Breast epithelium (tissue), 4 donors: ENCODE measurements at places on chromosomes 4 and X. TPM values are rescaled to one million over a fixed set of nuclear protein-coding genes. Genes with fewer than 3 reads are reported as not detected.

Gene FHDC1
- total RNA-seq = 2.0 TPM

Gene NUDT6
- 8.2 TPM for total RNA-seq

Gene C4orf51
- total RNA-seq = not detected

GRCh38 chr4:178808106-178808505 is 1365.9 kb upstream of the AGA start:
- no peaks in the 10 kb centered on the region for H3K36me3 ChIP-seq
- H3K27me3 ChIP-seq = no peaks in the 10 kb centered on the region
- no peak for DNase-seq

DNA sequence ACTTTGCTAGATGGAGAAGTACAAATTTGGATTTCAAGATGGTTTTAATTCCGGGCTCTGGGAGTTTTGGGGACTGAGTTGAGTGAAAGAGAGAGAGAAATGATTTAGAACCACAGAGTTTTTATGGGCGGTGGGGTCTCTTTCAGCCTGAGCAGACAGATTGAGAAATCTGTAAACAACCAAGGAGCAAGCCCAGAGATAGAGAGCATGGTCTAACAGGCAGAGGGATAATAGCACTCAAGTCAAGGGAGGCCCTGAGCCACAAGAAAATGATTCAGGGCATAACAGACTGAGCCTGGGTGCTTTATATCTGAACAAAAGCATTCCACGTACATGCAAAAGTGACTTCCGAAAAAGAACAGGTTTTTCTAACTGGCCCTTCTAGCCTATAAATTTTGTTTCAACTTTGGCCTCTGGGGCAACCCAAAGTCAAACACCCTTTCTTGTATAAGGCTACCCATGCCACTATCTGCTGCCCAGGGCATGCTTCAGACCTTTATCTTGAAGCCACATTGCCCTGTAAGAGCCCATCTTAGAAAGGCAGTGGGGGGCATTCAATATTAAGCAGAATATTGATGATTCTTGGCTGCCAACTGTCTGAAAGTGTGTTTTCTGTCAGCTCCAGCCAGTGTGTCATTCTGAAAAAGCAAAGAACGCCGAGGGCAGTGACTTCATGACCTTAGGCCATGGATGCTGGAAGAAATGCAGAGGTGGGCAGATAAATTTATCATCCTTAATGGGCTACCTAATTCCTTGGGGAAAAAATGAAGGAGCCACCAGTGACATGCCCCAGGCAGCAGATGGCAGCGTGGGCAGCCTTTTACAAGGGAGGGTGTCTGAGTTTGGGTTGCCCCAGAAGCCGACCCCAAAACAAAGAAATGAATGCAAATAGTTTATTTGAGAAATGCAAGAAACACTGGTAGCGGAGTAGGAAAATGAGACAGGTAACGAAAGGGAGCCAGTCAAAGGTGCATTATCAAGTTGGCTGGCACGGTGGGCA is 637.6 kb downstream of the MID1IP1 start:
- H3K4me3 ChIP-seq = no peak overlapping the region
- no peak overlapping the region for H3K27ac ChIP-seq
- no peaks in the 10 kb centered on the region for H3K36me3 ChIP-seq
- DNase-seq = no peak
- H3K4me1 ChIP-seq = no peaks in the 10 kb centered on the region

DNA sequence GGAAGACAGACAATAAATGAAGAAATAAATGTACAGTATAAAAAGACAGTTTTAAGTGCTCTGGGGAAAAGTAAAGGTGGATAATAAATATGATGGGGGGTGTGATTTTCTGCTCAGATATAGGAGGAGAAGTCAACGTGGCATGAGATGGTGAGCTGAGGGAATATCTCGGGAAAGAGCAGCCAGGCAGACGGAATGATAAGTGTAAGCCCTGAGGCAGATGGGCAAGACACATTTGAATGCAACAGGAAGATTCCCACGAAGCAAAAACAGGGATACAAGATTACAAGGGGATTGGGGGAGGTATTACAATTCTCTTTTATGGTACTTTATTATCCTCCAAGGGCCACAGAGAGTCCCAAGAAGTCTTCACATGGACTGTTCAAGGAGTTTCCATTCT is 11.1 kb downstream of the ANXA3 start:
- no peaks in the 10 kb centered on the region for H3K36me3 ChIP-seq
- H3K4me1 ChIP-seq = peaks cover 5% of the 10 kb centered on the region
- no peaks in the 10 kb centered on the region for H3K27me3 ChIP-seq
- no peak overlapping the region for H3K27ac ChIP-seq

DNA sequence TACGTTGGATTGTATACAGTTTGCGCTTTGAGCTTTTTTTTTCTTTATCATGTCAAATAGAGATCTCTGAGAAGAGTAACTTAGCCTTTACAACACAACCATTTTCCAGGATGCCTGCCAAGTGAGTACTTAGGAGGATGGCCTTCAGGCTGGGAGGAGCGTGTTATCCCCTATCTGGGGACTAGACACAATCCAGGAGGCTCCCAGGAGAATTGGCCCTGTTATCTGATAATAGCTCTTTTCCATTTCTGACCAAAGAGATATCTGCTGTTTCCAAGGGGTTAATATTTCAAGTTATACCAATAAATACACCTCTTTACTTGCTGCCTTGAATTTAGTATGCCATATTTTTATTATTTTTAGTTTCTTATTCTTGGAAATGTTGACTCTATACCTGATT is 169.5 kb upstream of the SMARCAD1 start:
- no peak for DNase-seq
- H3K4me3 ChIP-seq = no peak overlapping the region
- no peaks in the 10 kb centered on the region for H3K36me3 ChIP-seq
- H3K27me3 ChIP-seq = no peaks in the 10 kb centered on the region
- H3K27ac ChIP-seq = no peak overlapping the region

Gene SERTM2
- total RNA-seq = 1.6 TPM

- H3K36me3 ChIP-seq = no peaks in the 10 kb centered on the region
- H3K27me3 ChIP-seq = no peaks in the 10 kb centered on the region
- H3K4me3 ChIP-seq = no peak overlapping the region
Measured at GRCh38 chr4:83362492-83363329, 28.1 kb upstream of the HPSE start.
